Effector memory CD8-positive, alpha-beta T cell (primary cell): ENCODE measurements at places on chromosomes 2 and 18.

DNA sequence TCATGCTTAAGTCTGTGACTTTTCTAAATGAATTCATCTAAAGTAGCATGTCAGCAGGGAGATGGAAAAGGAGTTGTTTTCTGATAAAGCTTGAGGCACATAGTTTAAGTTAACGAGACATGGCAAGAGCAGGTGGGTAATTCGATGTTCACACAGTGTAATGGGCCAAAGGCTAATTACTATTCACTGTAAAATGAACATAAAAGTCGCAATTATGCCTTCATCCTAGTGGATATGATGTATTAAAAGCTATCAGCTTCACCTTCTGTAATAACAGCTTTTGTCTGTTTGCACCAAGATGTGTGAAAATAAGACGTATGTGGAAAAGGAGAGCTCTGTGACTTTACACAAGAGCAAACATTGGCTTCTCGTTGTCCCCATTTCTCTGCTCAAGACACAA is 94.2 kb upstream of the CDH20 start:
- DNase-seq = no peak

GRCh38 chr18:70420146-70420898 is 131.5 kb downstream of the SOCS6 start:
- DNase-seq = no peak

GRCh38 chr2:84526562-84526961 is 10.3 kb downstream of the DNAH6 start:
- no peak for DNase-seq

DNA sequence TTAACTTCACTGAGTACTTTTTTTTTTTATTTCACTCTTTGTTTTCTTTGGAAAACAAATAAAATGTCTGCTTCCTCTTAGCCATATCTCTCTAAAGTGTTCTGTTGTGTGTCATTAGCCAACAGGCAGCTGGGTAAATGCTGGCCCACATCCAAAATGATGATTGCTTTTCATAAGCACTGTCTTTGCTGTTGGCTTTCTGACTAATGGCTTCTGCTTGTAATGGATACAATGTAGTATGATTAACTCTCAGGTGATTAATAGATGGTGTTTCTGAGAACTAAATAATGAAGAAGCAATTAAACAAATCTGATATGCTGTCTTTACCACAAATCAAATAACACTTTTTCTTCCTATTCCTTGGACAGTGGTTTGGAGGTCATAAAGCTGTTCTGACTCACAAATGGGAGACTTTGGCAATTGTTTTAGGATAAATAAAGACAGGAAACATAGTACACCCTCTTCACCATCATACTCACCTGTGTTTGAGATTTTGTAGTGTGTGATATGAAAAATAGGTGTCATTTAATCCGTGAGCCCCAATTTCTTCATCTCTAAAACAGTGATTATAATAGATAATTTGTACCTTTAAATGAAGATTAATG is 888.4 kb downstream of the TSN start:
- DNase-seq = no peak

DNA sequence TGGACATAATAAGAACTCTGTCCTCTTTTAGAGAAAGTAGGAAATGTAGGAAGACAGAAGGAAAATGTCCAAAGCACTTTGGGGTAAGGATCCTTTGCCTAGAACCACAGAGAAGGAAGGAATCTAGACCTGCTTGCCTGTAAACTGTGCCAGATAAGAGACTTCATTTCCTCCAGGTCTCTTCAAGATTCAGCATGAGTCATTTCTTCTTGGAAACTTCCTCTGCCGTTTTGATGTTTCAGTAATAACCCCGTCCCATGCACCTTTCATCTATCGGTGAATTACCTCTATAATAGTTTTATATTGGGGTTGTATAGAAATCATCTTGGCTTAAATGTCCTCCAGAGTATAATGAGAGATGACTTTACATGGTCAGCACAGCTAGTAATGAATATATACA is 63.2 kb upstream of the LRATD1 start:
- DNase-seq = no peak

GRCh38 chr18:10166164-10166807 is 252.5 kb downstream of the VAPA start:
- no peak for DNase-seq

DNA sequence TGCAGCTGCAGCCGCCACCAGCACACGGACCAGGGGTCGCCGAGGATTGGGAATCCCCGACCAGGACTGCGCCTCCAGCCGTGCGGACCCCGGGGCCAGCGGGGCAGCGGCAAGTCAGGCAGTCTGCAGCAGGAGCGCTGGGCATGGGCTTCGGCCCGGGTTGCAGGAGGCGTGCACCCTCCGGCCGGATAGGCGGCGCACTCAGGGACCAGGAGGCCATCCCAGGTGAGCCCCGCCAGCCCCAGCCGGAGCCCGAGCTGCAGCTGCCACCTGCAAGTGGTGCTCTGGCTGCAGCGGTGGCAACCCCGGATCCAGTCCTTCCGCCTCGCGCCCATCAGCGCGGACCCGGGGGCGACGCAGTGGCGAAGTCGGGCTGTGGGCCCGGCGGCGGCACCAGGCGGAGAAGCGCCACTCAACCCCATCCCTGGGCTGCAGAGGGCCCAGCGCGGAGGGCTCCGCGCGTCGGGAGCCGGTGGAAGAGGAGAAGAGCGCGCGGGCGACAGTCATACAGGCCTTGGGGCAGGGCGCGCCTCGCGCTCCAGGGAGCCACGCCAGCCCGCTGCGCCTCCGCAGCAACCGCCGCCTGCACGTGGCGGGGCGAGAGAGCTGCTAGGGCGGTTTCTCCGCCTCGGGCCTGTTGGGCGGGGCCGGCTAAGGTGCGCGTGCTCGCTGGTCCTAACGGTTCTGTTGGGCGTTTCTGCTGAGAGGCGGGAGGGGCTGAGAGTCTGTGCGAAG is 73.8 kb downstream of the RPIA start:
- DNase-seq = no peak

DNA sequence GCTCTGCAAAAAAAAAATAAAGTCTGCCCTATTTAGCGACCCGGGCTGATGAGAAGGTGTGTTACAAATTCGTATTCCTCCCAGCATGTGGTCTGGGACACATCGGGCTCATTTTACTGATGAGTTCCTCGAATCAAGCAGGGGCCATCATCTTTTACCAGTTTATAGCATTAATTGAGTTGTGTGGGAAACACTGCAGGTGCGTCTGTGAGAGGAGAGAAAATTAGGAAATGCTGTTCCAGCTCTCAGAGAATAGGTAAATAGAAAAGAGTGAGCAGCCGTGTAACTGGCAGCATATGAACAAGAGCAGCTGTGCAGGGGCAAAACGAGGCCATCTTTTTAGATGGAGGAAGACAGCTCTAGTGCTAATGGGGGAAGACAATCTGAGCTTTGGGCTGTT is 216.7 kb downstream of the SETBP1 start:
- no peak for DNase-seq

DNA sequence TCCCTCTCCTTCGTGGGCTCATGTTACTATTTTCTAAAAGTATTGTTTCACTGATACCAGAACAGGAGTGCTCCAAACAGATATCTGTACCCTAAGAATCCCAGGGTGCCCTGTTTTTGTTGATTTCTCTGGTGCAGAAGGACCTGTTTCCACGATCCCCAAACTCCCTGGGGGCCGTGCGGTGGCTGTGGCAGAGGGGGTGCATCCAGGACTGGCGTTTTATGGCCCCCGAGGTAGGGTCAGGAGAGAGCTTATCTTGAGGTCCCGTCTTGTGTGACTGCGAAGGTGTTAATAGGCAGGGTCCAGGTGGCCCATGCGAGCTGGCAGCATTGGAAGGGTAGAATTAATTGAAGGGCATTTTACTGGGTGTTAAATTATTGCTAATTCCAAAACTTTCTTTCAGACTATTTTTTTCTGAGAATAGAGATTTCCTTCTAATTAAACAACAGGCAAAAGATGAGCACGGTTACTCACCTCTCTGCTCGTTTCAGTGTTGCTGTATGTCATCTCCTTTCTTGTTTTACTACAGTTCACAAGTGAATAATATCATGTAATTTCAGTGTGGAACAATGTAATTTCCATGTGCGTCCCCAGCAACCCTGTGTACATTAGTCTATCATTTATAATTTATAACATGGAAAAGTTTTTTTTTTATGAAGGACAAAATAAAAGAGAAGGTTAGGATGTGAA is 8.2 kb downstream of the TWIST2 start:
- no peak for DNase-seq

- DNase-seq = no peak
Measured at GRCh38 chr2:101516823-101517690, 42.1 kb upstream of the RFX8 start.

DNA sequence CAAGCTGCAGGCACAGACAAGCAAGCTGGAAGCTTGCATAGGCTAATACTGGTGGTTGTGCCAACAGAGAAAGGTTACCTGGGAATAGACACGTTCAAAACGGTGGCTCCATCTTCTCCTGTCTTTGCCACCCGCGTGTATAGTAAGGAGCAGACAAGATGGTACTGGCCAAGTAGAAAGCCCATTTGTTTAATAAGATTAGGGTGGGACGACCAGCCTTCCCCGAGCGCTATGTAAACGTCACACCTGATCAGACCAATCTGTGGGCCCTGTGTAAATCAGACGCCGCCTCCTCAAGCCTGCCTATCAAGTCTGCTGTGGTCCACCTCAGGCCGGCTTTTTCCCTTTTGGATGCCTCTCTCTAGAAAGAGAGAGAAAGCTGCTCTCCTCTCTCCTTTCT is 189.2 kb downstream of the LAMA1 start:
- no peak for DNase-seq

GRCh38 chr2:219205165-219205538 is 1.4 kb upstream of the ZFAND2B start:
- DNase-seq = no peak

- DNase-seq = no peak
Measured at GRCh38 chr2:98472132-98472650, 27.5 kb downstream of the INPP4A start.

GRCh38 chr2:84716564-84716963 is 164.3 kb downstream of the TRABD2A start:
- DNase-seq = no peak

- no peak for DNase-seq
Measured at GRCh38 chr18:57856557-57857280, 53.6 kb upstream of the ATP8B1 start.

DNA sequence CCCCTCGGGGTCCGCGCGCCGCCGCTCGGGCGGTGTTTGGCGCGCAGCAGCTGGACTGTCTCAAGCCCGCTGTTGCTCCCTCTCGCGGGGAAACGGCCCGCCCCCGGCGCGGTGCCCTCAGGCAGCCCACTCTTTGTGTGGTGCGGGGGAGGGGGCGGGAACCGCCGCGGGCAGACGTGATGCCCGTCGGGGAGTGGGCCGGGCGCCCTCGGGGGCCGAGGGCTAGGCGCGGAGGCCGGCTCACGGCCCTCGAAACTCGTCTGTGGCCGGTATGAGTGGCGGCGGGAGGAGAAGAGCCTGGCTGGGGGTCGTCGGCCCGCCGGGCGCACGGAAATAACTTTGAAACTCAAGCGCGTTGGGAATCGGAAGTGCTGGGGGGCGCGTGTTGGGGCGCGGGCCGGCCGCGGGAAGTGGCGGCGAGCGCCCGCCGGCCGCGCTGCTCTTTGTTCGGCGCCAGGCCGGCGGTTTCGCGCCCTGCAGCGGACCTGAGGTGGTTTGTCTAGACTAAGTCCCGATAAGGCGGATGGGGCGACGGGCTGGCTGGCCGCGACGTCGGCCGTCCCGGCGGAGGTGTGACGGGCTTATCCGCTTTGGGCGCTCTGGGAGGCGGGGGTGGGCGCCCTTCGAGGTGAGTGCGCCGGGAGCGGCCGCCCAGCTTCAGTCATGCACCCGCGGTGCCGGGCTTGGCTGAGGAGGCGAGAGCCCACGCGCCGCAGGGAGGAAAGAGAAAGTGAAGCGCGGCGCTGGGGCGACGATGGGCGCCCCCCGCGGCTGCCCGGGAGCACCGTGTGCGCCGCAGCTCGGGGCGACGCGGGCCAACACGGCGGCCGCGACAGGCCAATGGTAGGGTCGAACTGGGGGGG is 679 bp downstream of the PTMA start:
- DNase-seq = peak; percentile 70

DNA sequence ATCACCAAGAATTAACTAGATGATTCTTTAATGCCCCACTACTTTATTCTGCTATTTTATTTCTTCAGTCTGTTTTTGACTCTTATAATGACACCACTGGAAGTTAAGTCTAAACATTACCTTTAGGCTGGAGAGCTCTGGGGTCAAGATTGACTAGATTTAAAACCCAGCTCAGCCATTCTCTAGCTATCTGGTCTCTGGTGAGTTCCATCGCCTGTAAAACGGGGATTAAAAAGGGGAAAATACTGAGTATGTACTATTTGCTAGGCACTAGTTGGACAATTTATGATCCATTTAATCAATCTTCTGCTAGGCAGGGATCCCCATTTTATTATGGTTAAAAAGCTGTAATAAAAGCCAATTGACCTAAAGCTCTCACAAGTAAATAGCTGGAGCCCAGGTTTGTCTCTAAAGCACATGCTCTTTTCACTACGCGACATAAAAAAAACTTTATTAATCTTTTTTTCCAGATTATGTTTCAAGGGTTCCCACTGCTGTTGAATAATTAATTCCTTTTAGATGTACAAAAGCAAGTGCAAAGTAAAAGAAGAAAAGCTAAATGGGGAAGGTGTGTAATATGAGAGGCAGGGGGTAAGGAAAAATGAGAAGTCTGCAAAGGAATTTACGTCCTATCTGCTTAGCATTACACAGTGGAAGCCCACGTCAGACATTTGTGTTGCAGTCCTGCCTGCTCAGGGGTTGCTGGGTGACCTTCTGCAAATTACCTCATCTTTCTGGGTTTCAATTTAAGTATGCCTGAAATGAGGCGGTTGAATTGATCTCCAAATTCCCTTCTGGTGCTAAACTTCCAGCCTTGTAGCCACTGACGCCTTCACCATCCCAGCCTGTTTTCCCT is 918 bp upstream of the NABP1 start:
- DNase-seq = peak; percentile 34

DNA sequence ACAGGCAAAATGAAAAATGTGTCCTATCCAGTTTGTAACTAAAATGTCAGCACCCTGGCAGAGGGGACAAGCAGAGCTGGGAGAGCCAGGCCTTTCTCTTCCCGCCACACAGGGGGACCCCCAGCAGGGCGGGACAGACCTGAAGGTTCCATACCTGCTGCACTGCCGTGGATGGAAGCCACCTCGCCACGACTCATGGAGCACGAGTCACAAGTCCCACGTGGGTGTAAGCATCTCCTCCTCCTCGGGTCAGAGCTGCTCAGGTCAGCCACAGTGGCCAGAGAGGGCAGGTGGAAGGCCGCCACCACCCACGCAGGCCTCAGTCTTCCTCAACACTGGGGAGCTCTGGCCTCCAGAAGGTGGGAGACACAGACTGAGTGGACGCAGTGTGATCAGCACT is 21.0 kb downstream of the C1QL2 start:
- DNase-seq = no peak

- no peak for DNase-seq
Measured at GRCh38 chr18:435940-436339, 64.6 kb downstream of the COLEC12 start.

DNA sequence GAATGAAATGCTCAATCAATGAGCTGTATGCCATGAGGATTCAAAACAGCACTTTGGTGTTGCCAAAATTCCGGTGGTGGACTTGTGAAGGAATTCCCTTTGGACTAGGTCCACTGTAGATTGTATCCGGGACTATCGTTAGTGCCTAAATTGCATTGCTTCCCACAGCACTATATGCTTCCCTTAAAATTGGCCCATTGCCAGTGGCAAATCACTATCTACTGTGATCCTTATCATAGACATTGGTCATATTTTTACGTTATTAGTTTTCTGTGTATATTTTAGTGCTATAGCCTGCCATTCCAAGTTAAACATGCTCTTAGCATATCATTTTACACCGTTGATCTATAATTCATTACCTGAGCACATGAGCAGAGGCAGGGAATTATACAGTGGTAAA is 1.7 kb downstream of the PJVK start:
- DNase-seq = no peak

GRCh38 chr2:128791120-128791984 is 472.7 kb upstream of the HS6ST1 start:
- no peak for DNase-seq
